Right ventricle myocardium inferior (tissue), 1 donor: ENCODE measurements at places on chromosomes 2 and 18.

GRCh38 chr18:10381951-10382350 is 72.5 kb upstream of the APCDD1 start:
- DNase-seq: no peak

DNA sequence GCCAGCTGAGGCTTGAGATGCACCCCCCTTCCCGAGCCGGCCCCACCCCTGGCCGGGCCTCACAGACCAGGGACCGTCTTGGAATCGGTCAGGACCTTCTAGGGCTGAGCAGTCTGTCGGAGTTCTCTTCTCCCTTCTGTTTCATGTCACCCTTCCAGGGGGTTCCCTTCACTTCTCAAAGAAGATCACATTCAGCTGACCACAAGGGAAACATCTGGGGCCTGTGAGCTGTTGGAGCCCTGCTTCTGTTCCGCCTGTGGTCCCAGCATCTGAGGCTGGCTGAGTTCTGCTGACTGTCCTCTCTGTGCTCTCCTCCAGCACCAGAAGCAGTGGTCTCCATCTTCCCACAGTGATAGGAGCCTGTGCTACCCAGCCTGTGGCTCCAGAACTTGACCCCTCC is 106.5 kb downstream of the SEPTIN10 start:
- no peak for DNase-seq

GRCh38 chr2:74003494-74004211 is 18.9 kb downstream of the TET3 start:
- DNase-seq: no peak

- DNase-seq: no peak
Measured at GRCh38 chr2:17313261-17313660, 205.0 kb downstream of the RAD51AP2 start.

- no peak for DNase-seq
Measured at GRCh38 chr2:105514576-105514975, 115.7 kb upstream of the FHL2 start.

- DNase-seq: peak; percentile 65
Measured at GRCh38 chr2:20641123-20641985, 9.5 kb downstream of the HS1BP3 start.

DNA sequence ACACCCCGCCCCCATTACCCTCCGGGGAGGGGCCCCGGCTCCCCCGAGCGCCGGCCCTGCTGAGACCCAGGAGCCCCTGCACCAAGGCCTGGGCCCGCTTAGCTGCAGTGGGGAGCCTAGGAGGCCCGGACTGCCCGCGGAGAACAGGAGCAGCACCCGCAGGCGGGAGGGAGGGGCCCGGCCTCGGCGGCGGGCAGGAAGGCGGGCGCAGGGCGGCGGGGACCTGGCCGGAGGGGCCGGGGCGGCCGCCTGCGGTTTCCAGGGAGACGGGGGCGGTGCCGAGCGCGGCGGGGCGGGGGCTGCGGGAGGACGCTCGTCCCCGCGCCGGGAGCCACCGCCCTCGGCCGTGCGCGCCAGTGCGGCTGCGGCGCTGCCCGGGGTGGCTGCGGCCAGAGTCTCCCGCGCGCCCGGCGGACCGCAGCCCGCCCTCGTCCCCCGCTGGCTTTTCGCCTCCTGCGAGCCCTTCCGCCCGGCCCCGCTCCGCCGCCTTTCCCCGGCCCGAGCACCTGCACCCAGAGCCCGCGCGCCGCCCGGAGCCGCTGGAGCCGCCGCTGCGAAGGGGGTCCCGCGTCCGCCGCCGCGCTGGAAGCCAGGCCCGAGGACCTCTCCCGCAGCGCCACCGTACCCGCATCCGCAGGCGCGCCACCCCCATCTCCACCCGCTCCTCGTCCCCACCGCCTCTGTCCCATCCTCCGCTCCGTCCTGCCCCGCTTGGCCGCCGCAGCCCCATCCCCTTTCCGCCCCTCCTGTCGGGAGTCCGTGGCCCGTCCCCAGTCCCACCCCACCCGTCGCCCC is 17.2 kb downstream of the GPC1 start:
- peak; percentile 73 for DNase-seq

GRCh38 chr2:136360790-136361189 is 242.8 kb upstream of the CXCR4 start:
- DNase-seq: no peak

- DNase-seq: no peak
Measured at GRCh38 chr2:25561136-25561850, 112.1 kb downstream of the DTNB start.

GRCh38 chr2:147511491-147511948 is 333.3 kb upstream of the ACVR2A start:
- peak; percentile 74 for DNase-seq

DNA sequence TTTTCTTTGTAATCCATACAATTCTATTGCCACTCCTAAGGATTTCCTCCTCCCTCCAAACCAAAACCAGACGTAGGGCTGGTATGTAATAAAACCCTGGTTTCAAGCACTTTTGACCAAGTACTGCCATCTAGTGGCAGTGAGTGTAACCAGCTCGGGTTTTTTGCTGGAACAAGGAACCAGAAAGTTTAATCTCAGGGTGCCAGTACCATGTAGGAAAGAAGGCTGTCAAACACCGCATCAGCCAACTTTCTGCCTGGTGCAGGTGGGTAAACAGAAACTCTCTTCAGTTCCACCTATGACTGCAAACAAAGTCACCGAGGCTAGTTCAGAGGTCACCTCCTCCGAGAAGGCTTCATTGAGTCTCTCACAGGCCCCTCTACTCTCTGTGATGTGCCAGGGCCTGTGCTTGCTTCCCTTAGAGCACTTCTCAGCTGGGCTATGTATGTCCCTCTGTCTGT is 10.2 kb upstream of the THNSL2 start:
- DNase-seq: no peak

- no peak for DNase-seq
Measured at GRCh38 chr2:129768485-129769184, 210.8 kb upstream of the RAB6C start.

DNA sequence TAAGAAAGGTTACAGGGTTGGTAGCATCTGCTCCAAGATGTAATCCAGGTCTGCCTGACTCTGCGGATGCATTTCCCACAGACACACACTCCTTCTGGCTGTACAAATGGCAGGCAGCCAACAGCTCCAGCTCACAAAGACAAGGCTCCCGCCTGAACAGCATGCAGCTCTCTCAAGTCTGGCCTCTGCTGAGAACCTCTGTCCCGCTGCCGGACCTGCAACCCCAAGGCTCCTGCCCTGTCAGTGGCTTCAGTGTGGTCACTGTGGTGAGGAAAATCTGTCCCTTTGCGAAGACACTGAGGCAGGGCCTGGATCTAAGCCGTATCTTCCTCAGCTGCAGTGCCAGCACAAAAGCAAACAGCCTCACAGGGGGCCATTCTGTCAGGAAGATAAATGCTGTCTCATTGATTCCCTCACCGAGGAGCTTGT is 469.3 kb upstream of the MEX3C start:
- no peak for DNase-seq

- no peak for DNase-seq
Measured at GRCh38 chr2:33581872-33582271, 17.2 kb downstream of the FAM98A start.

DNA sequence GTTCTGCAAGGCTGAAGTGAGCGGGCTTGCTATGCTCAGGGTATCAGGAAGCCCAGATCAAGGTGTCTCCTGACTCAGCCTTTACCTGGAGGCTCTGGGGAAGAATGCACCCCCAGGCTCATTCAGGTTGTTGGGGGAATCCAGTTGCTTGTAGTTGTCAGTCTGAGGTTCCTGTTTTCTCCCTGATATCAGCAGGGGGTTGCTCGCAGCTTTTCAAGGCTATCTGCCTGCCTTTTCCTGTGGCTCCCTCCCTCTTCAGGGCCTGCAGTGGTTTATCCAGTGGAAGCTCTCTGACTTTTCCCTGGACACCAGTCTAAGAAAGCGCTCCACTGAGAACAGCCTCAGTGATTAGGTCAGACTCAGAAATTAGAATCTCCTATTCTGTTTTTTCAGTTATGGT is 116.6 kb downstream of the PTPRM start:
- DNase-seq: no peak

- DNase-seq: no peak
Measured at GRCh38 chr18:28576941-28577340, 400.0 kb upstream of the CDH2 start.

DNA sequence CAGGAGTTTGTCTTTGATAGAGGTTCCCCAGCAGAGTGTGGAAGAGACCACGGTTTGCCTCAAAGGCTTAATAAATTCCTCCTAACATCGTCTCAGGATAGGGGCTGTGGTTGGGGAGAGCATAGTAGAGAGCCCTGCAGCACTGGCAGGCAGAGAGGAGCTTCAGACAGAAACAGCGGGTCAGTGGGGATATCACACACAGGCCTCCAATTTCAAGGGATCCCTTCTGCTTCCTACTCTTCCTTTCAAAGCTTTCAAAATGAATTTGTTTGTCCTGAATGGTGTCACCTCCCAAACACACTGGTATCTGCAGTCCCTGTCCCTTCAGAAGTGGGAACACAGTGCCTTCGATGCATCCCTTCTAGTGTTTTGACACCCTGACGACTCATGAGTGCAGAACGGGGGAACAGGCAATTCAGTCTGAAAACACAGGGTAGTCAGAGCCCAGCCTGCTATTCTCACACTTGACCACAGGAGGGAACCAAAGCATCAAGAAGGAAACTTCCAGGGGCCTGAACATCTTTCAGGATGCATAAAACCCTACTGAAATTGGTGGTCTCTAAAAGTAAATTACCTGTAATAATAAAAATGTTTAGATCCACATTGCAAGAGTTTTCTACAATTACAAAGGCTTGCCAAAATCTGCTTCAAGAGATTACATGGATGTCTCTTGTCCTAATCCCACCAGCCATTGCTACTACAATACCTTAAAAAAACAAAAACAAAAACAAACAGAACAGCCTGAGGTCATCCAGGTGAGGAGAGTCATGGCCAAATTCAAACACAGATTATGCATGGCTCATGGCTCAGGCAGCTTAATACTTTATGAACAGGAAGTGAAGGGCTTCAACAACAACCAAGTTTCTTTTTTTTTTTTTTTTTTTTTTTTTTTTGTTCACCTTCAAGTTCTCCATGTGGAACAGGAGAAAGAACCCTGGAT is 49.8 kb downstream of the SLC14A2 start:
- no peak for DNase-seq

GRCh38 chr2:118971245-118972122 is 29.5 kb downstream of the MARCO start:
- DNase-seq: no peak

DNA sequence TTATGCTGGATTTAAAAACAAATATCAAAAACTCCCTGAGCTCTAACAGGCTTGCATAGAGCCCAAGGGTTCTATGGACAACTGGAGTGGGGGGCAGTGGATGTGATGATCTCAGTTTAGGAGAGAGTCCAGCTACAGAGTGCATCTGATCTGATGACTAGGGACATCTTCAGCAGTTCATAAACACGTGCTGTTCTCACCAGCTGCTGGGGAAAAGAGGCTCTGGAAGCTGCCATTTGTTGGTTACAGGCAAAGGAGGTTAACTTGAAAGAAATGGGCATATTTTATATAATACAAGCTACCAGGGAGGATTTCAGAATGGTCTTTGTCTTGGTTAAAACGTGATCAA is 36.0 kb upstream of the ZNF396 start:
- no peak for DNase-seq

DNA sequence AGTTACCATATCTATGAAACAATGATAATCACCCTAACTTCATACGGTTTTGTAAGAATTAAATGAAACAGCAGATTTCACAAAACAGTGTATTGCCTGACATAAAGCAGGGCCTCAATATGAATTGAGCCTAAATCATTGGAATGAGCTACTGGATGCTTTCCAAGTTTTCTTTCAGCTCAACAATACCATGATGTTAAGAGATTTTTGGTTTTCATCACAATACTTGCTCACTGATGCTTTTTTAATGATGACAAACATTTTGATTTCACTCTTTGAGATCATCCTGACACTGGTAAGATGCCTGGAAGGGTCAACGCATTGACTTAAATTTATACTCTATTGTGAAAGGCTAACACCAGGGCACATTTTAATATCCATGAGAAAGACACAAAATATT is 377.5 kb downstream of the ZNF521 start:
- DNase-seq: no peak

GRCh38 chr2:219248845-219249202 is 3.5 kb downstream of the STK16 start:
- no peak for DNase-seq

- DNase-seq: no peak
Measured at GRCh38 chr2:9308186-9308955, 101.8 kb downstream of the ASAP2 start.

- DNase-seq: no peak
Measured at GRCh38 chr2:148554459-148555247, 89.9 kb upstream of the EPC2 start.

GRCh38 chr18:5173646-5174045 is 23.4 kb downstream of the AKAIN1 start:
- no peak for DNase-seq

DNA sequence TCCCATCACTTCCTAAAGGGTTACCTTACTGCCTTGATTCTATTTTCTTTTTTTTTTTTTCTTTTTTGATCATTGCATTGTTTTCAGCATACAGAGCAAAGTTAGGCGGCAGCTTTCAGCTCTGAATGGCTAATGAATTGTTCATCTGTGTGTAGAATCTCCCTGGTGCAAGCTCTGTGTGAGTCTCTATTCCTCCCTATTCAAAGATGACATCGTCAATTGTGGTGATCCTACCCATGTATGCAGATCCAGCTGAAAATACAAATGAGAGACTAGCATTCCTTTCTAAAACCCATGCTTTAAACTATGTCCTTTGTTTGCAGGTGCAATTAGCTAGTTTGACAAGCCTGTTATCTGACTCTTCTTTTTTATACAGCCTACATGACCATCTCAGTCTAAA is 539.0 kb downstream of the ARHGAP15 start:
- no peak for DNase-seq

DNA sequence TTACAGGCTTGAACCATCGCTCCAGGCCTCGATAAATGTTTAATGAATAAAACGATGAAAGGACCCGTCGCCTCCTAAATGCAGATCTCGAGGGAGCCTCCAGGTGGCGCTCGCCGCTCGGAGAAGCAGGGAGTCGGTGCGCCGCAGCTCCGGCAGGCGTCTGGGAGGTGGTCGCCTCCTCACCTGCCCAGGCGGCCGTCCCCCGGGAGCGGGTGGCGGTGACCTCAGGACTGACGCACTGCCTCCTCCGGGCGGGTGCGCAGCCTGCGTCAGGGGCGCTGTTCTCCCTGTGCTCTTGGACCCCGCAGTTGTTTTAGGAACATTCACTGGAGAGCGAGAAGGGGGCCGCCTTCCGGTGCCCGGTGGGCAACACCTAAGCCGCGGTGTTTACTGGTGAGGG is 38.6 kb upstream of the POLE4 start:
- peak; percentile 91 for DNase-seq
